ENCODE measurements at places on chromosomes 4 and X. TPM values are rescaled to one million over a fixed set of nuclear protein-coding genes. Genes with fewer than 3 reads are reported as not detected.

DNA sequence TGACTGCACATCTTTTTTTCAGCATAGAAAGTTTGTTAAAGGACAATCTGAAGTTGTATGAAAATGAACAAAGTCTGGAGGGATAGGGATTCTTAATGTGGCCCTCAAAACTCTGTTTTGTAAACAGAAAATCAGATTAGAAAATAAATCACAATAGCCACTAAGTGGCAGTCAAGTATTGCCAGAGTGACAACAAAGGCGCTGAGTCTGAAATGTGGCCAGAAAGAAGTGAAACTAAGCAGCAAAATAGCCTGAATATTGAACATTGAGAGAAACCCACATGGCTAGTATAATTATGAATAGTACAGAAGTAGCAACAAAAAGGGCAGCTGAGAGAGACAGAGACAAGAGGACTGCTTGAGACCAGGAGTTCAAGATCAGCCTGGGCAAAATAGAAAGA lies 81.1 kb upstream of the CT45A1 start:
- peak; percentile 3 for DNase-seq

DNA sequence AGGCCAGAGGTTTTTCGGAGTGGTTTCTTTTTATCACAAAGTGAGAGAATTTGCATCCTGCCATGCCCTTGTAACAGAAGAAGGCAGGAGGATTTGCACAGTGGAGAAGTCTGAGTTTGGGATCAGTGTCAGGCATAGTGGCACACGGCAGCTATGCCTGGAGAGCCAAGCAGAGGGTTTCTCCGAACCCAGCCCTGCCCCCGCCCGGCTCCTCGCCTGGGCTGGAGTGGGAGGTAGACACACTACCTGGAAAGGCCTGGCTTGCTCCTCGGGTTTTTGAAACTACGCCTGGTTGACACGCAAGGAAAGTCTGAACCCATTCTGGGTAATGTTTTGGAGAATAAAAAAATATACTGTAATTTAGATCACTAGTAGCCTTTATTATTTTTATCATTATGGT lies 1653.6 kb upstream of the TENM3 start:
- no peak for DNase-seq

DNA sequence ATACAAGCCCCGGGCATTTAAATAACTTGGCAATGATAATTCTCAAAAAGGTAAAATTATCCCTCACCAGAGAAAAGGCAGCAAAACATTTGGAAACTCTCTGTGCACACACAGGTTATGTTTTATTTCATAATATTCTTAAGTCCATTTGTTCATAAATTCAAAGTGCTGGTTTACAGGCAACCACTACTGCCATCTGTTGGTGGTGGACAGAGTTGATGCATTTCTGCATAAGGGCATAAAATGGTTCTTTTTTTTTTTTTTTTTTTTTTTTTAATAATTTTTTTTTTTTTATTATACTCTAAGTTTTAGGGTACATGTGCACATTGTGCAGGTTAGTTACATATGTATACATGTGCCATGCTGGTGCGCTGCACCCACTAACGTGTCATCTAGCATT lies 31.5 kb upstream of the IL21 start:
- no peak for DNase-seq

- peak; percentile 68 for DNase-seq
Measured at GRCh38 chr4:159229164-159229563, 126.3 kb downstream of the RAPGEF2 start.

GRCh38 chr4:42235304-42236021 lies 83.0 kb upstream of the BEND4 start:
- DNase-seq: no peak

- no peak for DNase-seq
Measured at GRCh38 chr4:155781249-155781831, 22.5 kb downstream of the GUCY1B1 start.

DNA sequence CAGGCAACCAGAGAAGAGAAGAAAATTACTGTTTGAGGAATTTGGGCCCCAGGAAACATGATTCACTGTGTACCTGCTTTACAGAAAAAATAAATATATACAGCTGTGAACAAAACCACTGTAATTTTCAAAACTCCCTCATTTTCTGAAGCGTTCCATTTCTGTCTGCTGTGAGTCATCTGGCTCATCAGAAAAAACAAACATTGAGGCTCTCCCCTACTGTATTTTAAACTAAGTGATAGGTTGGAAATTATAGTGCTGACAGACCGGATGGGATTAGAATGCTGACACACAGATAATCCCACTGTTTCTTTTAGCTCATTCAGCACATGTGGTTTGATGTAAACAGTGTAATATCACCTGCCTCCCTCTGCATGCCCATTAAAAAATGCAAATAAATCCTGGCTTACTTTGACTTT lies 847.0 kb downstream of the TRIML1 start:
- DNase-seq: no peak

DNA sequence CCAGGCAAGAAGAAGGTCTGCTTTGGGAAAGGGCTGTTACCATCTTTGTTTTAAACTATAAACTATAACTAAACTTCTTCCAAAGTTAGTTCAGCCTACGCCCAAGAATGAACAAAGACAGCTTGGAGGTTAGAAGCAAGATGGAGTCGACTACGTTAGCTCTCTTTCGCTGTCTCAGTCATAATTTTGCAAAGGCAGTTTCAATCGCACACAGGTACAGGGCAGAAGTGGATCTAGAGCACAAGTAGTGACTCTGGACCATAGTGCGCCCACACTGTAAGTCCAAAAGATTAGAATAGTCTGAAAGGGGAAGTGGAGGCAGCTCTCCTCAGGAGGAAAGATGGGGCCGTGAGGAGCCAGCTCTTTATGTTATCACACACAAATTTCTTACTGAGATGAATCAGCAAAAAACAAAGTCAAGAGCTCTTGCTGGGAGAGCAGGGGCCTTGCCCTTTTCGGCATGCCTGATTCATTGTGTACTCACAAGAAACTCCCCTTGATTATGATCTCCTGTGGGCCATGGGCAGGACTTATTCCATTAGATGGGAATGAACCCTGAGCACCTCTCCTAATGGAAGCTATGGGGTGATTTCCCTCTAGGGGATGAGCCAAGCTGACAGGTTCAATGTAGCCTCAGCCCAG lies 58.6 kb downstream of the FUNDC1 start:
- no peak for DNase-seq

DNA sequence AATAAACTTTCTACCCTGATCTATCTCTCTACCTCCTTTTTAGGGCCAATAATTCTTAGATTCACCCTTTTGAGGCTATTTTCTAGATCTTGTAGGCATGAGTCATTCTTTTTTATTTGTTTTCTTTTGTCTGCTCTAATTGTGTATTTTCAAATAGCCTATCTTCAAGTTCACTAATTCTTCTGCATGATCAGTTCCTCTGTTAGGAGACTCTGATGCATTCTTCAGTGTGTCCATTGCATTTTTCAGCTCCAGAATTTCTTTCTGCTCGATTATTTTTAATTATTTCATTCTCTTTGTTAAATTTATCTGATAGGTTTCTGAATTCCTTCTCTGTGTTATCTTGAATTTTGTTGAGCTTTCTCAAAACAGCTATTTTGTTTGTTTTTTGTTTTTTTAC lies 11.3 kb downstream of the CXorf58 start:
- no peak for DNase-seq

- no peak for DNase-seq
Measured at GRCh38 chr4:53844133-53844532, 220.3 kb downstream of the CHIC2 start.

DNA sequence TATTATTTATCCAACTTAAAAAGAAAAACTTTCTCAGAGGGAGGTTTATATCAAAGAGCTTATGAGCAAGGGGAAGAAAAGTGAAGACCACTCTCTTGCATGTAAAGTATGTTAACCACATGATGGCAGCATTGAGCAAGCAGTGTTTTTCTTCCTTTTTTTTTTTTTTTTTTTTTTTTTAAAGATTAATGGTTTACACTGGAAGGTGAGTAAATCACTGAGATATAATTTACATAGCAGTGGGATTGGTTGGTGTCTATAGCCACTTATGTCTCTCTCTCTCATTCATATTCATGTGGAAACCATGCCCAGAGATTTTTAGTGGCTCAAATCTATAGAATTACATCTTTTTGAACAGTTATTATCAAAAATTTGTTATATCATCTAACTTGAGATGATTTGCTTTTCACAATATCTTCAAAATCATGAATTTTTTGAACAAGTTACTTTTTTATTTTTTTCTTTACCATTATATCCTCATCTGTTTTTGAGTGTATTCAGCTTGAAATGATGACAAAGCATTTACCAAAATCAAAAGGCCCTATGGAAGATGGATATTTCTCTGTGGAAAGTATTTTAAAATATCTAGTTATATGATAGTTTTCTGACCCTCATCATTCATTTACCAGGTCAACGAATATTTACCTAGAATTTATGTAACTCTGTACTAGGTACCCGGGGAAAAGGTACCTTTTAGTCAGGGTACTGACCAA lies 31.6 kb downstream of the MTHFD2L start:
- DNase-seq: no peak

DNA sequence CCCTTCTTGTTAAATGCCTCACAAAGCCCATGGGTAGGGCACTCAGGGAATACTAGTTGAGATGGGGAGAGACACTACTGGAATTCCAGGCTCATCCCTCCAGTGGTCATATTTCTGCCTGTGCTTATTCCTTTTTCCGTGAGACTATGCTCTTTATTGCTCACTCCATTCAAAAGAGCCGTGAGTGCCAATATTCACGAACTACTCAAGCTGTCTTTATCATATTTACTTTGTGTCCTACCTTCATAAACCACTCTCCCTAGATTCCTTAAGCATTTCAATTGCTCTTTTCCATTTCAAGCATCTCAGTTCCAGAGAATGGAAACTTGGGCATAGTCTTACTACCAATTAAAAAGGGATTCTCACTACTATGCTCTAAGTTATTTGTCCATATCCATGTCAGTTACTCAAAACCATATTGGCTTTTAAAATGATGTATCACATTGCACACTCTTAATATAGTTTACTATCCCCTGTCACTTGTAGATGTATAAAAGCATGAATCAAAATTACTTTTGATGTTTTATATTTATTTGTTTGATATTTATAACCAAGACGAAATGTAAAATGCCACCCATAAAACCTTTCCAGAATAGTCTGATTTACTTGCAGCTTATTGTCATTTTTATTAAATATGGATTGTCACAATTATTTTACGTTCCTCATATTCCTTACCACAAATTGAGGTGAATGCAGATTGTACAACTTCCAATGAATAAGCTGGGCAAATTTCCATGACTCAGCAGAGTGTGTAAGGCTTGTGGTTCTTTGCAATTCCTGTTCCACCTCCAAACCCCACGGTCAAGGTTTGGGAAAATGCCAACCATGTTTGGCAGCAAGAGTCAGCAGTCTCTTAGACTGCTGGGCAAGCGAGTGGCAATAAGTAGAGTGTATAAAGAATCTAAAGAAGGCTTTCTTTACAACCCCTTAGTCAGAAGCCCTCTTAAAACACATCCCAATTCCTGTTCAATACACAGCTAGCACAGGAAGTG lies 24.4 kb downstream of the ENOX2 start:
- DNase-seq: peak; percentile 29

DNA sequence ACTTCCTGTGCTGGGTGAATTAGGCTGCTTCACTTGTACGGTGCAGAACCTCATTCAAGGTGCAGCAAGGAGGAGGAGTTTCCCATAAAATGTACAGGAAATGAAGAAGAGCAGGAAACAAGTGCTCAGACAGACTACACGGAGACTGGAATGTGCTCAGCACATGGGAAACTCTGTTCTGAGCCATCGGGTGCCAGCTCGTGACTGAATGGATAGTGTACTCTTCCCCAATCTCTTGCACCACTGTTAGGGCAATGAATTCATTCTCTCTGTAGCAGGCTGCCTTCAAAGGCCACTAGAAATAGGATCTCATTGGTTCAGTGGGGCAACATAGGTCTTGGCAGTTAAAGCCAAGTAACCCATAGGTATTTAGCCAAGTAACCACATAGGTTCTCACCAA lies 200.0 kb upstream of the LDB2 start:
- no peak for DNase-seq

DNA sequence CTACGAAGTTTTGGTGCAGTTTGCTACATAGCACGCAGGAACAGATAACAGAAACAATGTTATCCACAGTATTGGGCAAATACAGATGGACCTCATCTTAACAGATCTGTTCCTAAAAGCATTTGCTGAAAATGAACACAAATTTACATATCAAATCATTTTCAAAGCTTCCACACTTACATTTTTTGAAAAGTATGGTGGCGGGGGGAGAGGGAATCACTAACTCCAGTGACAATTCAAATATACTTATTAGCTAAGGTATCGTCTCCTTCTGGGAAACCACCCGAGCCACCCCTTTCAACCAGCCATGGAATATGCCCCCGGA lies 175.0 kb downstream of the NSUN7 start:
- DNase-seq: no peak

DNA sequence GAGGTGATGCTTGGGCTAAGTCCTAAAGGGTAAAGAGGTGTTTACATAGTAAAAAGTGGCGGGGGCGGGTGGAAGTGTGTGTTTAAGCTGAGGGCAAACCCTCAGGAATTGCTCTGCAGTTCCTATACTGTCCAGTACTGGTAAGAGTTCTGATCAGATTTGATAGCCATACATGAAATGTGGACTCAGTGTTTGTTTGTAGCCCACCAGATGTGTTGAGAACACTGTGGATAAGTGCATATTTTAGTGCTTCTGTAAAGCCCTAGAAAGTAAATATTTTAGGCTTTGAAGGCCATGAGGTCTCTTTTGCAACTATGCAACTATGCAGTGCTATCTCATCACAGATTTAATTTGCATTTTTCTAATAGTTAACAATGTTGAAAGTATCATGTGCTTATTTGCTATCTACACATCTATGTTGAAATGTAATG lies 80.7 kb upstream of the EOLA2 start:
- DNase-seq: no peak

DNA sequence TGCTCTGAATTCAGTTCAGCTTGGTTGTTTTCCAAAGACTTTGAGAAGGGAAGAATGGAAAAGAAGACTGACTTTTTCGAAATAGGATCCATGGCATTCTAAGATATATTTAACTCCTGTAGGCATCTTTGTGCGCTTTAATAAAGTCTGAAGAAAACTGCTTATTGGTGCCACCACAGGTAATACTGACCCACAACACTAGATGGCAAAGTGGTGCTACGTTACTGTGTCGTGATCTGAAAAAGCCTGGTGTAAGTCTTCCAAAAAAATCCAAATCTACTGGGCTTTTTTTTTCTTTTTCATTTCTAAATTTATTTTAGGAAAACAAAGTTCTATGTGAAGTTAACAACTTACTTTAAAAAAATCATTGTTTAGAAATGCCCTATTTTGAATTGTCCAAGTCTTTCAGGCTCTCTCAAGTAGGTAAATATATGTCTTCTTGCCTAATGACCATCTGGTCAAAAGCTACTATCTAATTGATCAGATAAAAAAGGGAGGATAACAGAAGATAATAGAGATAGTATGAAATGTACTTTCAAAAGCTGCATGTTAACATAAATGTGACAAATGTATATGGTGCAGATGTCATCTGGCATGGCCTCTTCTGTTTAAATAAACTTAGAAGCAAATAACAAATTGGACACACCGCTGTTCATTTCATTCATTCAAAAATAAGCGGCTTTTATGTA lies 47.0 kb upstream of the MID1IP1 start:
- DNase-seq: peak; percentile 29

Gene PAPSS1
- polyA plus RNA-seq: 28.1 TPM

Gene MAOB
- 91.8 TPM for polyA plus RNA-seq

Gene PABPC1L2A
- polyA plus RNA-seq: not detected

Gene SYNPO2
- polyA plus RNA-seq: 7.5 TPM

Gene ELOVL6
- 21.5 TPM for polyA plus RNA-seq

Gene N4BP2
- 0.71 TPM for polyA plus RNA-seq
